ENCODE measurements at places on chromosomes 7 and 10.

DNA sequence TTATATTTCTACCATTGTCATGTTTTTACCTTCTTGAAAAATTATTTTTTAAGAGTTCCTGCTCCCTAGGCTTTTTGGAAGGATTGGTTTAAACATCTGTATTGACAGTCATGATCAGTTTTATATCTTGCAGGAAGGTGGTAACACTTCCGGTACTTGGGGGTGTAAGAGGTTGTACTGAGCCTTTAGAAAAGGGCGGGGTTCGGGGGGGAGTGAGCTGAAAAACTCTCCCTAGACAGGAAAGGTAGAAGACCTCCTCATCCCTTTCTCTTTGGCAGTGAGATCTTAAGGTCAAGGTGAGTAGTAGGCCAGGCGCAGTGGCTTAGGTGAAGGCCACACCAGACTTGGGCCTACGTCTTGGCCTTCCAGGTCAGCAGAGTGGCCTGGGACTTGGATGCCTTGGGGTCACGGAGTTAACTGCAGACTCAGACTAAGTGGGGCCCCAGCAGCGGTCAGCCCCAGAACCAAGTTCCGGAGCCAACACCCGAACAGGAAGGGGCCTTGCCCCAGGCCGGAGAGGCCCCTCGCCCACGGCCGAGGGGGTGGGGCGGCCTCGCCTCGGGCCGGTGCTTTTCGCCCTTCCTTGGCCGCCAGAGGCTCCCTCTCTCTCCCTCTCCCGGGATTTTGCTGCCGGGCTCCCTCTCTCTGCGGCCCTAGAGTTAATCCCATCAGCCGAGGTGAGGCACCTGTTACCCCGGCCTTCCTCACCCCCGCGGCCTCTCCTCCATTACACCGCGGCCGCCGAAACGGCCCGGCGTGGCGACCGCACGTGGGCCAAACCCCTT lies at the start of gene PPP1R9A:
TSS of gene PPP1R9A (plus strand) at position 569 of the 785 bp plus-strand sequence. CDS start 2,520 bp downstream, outside the sequence.
- DNase-seq = peak; percentile 5

- DNase-seq = peak; percentile 55
Measured at GRCh38 chr7:2688409-2689342, 674 bp downstream of the AMZ1 start.

GRCh38 chr7:152366662-152367061 lies 69.1 kb downstream of the KMT2C start:
- DNase-seq = peak; percentile 13

GRCh38 chr10:129093641-129094040 lies 373.4 kb upstream of the MGMT start:
- DNase-seq = no peak

- peak; percentile 70 for DNase-seq
Measured at GRCh38 chr7:128236924-128237586, 4.0 kb upstream of the LEP start.

GRCh38 chr7:135317676-135318325 lies 84.2 kb downstream of the STRA8 start:
- no peak for DNase-seq

DNA sequence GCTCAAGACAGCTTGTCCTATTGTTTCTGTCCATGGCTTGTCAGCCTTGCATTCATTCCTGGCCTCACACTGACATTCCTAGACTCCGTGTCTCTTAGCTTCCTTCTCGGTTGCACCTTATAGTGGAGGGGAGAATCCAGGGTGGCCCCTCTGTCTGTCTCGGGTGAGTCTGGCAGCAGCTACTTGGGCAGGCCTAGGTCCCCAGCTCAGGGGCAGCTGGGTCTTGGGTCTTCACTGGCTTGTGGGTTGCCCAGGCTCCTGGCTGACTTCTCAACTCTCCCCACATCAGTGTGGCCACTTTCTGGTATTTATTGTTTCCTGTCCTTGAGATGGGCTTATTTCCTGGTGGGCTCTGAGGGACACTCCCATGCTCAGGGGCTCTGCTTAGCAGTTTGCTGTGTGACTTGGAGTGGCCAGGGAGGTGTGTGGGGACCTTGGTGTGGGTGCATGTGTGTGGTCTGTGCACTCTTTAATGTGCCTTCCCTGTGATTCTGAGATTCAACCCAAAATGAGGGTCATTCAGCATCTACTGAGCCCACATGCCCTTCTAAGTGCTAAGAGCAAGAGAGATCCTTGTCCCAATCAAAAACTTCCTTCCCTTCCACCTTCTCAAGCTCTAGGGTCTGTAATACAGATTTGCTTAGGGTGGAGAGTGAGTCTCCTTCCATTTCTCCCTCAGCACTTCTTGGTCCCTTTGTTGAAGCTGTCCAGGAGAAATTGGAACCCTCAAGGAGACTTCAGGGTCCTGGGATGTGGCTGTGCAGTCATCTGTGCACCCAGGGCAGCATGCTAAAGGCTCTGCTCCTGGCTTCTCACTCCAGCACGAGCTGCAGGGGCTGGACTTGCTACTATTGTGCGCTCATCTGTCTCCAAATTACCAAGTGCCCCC lies 20.1 kb downstream of the UPP1 start:
- no peak for DNase-seq

DNA sequence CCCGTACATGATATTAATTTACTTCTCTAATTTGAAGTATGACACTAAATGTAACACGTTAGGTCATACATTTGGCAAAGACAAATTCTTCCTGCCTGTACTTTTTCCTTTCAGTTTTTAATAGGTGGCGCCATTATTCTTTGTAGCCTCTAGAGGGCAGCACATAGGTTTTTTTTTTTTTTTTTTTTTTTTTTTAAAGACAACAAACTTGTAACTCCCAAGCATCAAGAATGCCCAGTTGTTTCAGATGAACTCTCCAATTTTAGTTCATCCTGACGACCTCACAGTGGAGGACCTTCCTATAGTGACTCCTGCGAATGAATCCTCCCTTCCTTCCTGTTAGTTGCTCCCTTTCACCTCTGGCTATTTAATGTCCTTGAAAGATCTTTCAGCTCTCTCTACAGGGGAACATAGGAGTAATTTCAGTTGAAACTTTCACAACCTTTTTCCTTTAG lies 139.3 kb upstream of the HDAC9 start:
- peak; percentile 6 for DNase-seq

- DNase-seq = no peak
Measured at GRCh38 chr7:107641676-107642075, 19.0 kb upstream of the SLC26A4 start.

GRCh38 chr7:45219130-45219529 lies 61.5 kb downstream of the RAMP3 start:
- no peak for DNase-seq

- DNase-seq = peak; percentile 38
Measured at GRCh38 chr10:116741391-116742351, 695 bp downstream of the HSPA12A start.

DNA sequence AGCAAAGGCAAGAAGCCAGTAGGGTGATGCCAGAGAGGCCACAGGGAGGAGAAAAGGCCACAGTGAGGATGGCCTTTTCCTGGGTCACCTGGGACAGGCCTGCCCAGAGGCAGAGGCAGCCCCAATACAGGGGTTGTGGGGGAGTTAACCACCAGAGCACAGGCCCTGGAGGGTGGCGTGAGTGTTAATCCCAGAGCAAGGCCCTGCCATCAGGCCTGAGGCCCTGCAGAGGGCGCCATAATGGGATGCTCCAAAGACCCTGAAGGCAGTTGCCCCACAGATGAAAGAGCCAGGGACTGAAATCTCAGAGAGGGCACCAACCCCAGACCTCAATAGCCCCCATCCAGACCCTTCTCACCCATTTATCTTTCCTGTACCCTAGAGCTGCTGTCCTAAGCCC lies 23.9 kb downstream of the SLC13A4 start:
- no peak for DNase-seq

DNA sequence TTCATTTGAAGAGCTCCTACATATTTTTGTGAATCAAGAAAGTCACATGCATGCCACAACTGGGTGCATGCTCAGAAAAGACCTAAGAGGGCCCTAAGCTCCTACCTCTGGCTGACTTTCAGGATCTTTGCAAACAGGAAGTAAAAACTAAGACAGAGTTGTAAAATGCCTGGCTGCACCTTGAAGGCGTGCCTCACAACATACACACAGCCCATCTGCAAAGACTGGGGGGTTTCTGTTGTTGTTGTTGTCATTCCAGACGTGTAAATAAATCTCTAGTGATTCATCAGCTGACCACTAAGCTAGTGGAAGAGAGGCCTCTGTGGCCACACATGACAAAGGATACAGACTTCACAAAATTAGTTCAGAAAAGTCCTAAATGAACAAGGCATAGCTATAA lies 31.8 kb downstream of the SMURF1 start:
- no peak for DNase-seq

DNA sequence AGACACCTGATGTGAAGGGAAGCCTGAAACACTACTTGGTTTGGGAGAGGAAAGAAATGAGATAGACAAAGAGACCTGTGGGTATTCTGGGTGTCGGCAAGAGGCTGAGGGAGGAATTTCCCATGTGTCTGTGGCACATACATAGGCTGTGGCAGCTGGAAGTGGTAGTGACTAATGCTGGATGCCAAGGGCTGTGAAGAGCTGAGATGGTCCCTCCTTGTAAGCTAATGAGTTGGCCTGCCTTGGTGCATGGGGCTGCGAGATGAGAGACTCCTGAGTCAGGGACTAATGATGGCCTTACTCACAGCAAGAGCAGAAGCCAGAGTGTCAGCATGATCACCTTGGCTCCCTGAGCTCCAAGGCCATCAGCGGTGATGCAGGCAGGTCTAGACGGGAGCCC lies 119.0 kb upstream of the EEPD1 start:
- peak; percentile 47 for DNase-seq

DNA sequence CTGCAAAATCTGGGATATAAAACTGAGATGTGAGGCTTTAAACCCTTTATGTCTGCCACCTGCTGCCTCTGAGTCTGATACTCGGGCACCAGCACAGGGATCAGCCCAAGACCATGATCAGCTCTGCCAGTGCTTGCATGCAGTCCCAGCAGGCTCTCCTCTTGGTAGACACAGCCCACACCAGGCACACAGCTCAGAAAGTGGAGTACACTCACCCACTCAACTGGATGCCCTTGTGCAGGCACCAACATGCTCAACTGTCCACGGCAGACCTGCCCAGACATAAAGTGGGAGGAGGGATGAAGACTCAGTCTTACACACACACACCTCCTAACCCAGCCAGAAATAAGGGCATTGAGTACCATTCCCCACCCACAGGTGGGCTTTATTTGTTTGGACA lies 18.2 kb upstream of the MYH16 start:
- no peak for DNase-seq

DNA sequence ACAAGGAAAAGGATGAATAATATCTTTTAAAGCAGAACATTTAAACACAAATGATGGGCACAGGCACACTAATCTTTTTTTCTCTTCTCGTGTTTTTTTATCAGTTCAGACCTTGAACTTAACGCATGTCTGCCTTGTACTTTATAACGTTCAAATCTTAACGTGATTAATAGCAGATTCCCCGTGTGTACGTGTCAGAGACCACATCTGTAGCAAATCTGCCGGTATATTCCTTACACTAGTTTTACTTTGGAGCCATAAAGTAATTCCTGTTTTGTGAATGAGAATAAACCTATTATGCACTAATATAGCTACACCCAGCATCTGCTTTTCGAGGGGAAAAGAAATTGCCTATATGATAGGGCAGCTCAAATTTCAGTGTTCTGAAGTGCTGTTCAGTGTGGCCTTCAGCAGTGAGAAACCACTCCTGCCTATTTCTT lies 166.0 kb upstream of the TCF7L2 start:
- no peak for DNase-seq

- DNase-seq = no peak
Measured at GRCh38 chr10:3476186-3476585, 303.6 kb upstream of the PITRM1 start.

DNA sequence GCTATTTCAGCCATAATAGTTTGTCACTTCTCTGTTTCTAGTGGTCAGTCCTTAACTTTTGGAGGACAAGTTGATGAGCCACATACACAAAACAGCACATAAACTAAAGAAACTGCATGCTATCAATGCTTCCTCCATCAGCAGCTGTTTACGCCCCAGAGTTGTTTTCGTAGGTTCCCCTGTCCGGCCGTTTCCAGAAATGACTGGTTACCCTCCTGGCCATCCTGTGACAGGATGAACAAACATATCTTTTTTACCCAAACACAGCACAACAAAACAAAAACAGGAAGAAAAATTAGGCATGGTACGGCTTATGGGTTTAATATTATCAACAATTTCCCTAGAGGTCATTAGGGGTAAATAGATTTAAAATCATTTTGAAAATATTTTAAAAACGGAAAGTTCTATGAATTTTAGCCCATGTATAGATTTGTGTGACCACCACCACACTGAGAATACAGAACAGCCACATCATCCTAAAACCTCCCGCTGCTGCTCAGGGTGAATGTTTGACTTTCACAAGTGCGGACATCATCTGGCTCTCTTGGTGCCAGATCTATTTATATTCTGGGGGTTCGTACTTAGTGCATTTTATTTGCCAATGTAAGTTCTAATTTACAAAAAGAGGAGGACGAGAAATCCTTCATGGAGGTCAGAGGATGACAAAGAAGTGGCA lies 74.8 kb downstream of the HIPK2 start:
- DNase-seq = no peak

DNA sequence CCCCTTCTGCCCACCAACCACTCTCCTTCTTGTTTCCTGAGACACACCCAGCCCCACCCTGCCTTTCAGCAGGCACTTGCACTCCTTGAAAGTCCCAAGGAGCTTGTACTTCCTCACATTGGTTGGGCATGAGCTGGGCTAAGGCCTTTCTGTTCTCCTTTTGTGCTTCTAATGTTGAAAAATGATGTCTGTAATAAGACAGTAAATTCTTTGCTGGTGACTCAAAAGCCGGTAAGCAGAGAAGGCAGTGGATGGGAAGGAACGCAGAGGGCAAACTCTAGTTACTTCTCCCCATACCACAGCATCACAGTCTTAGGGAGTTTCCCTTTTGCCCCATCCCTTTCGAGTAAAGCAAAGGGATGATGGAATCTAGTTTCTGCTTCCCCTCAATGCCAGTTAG lies 185.6 kb downstream of the PLXNA4 start:
- peak; percentile 48 for DNase-seq

GRCh38 chr10:44864051-44864450 lies 47.1 kb upstream of the TMEM72 start:
- DNase-seq = no peak

DNA sequence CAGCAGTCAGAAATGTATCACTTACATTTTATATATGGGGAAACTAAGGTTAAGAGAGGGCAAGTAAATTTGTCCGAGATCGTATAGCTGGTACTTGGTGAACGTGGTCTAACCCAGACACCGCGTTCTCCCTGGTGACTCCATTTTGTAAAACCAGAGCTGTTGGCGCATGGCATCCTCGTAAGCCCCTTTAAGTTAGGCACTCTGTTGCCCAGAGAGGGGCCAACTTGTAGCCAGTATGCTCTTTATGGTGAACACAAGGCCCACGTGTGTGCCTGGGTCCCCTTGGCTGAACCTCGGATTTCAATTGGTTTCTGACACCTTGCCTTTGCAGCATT lies 39.7 kb upstream of the ZNF518A start:
- DNase-seq = no peak

Data from hepatic stellate cell (primary cell).